Panc1 (cell line): ENCODE measurements at places on chromosomes 11 and 22. TPM values are rescaled to one million over a fixed set of nuclear protein-coding genes. Genes with fewer than 3 reads are reported as not detected.

DNA sequence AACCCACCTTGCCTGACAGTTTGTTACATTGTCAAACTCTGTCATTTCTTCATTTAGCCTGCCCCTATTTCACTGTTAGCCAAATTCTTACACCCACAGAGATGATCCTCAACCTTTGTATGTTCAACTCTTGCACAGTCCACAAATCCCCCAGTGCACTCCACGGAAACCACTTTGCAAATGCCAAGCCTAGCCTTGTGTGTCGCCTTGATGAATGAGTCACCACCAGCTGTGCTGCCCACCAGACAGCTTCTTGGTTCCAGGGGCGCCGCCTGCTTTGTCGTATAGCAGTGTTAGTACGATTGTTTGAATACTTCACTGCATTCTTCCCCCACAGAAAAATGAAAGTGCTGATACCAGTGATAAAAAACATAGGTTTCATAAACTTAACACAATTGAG is 686.3 kb downstream of the NTM start:
- no peak for DNase-seq

- DNase-seq, result no peak
Observed at GRCh38 chr11:99461913-99462312, 441.2 kb downstream of the CNTN5 start.

- no peak for DNase-seq
Observed at GRCh38 chr11:96049426-96049825, 125.5 kb upstream of the MTMR2 start.

DNA sequence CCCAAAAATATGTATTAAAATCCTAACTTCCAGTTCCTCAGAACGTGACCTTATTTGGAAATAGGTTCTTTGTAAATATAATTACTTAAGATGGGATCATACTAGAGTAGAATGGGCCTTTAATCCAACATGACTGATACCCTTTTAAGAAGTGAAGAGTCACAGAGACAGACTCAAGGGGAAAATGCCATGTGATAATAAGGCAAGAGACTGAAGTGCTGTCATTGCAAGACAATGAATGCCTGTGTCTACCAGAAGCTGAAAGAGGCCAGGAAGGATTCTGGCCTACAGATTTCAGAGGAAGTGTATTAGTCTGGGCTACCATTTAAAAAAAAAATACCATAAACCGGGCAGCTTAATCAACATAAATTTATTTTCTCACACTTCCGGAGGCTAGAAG is 85.9 kb upstream of the LRRC55 start:
- DNase-seq, result no peak

GRCh38 chr11:11989774-11990744 is 18.4 kb downstream of the DKK3 start:
- no peak for DNase-seq

- no peak for DNase-seq
Observed at GRCh38 chr11:36460220-36460619, 49.9 kb downstream of the TRAF6 start.

DNA sequence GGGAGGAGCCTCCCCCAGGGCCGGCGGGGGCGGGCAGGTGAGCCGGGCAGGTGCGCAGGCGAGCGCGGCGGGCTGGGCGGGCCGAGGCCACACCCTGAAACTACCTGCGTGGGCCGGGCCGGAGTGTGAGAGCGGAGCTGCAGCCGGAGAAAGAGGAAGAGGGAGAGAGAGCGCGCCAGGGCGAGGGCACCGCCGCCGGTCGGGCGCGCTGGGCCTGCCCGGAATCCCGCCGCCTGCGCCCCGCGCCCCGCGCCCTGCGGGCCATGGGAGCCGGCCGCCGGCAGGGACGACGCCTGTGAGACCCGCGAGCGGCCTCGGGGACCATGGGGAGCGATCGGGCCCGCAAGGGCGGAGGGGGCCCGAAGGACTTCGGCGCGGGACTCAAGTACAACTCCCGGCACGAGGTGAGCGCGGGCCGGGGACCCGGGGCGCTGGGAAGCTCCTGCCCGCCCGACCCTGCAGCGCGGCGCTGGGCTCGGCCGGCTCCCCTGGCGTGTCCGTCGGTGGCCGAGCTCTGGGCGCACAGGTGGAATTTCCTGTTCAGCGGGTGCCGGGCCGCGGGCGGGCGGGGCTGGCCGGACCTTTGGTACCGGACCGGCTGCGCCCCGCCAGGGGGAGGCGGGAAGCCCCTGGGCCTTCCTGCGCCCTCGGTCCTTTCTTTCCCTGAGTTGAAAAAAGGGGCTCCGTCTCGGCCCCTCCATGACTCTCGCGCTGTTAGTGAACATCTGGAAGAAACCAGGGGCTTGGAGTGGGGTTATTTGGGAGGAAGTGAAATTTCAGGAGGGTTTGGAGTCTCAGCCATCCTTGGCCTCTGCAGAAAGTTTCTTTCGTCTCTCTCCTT is at the start of gene ST14:
ST14 (plus strand) TSS at position 126 of the 841 bp plus-strand sequence; CDS start at position 324, 198 bp downstream.
- DNase-seq, result no peak

DNA sequence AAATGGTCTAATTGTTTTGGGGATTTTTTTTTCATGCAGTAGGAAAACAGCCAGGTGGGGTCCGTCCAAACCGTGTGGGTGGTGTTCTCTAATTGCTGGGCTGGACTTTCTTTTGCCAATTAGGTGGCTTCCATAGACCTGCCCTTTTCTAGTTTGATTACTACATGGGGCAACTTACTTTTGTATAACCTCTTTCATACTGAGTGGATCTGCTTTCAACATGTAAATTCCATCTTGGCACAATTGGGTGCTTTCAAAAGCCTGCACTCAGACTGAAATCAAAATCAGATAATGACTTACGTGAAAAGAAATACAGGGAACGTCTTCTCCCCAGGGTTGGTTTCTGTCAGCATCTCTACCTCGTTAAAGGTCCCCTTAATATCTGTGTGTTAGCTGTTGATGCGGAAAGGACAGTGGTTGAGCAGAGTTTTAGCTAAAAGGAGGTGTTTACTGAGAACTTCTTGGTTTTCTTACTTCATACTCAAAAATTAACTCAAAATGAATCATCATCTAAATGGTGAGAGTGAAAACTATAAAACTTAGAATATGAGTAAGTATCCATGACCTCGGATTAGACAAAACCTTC is 72.1 kb downstream of the BARX2 start:
- no peak for DNase-seq

DNA sequence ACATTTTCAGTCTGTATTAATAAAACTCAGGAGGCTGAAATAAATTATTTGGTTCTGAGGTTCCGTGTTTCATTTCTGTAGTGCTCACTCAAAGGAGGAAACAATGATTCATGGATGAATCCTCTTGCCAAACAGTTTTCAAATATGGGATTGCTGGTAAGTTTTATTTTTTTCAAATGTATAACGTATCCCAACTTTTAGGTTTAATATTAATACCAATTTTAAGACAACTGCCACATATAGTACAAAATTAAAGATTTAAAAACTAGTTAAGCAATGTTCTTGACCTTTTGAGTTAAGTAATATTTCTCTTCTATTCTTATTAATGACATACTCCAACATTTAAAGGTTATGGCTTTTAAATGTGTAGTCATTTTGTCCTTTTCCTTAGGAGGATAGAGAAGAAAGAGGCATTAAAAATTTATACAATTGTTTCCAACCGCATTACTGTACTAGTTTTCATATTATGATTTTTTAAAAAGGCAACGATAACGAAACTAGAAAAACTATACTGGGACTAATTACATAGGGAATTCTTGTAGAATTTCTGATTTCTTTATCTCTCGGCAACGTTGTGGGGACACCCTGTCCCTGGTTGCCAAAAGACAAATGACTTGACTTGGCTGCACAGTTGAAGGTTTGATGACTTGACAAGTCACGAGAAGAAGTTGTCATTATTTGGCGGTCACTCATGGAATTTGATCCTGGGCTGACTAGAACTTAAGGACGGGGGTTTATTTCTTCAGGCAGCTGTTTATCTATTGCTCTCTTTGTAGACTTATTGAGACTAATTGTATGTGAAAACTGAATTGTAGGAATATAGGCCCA is 69.1 kb upstream of the ADSL start:
- DNase-seq, result no peak

EFCAB6 gene
- total RNA-seq, result 0.21 TPM

- no peak for DNase-seq
Observed at GRCh38 chr11:63745304-63746170, 23.0 kb downstream of the ZFTA start.

- no peak for DNase-seq
Observed at GRCh38 chr11:112650527-112650926, 310.7 kb upstream of the NCAM1 start.

GRCh38 chr11:112303616-112304015 is 43.0 kb upstream of the PLET1 start:
- DNase-seq, result no peak
